ENCODE measurements at places on chromosomes 4 and X. TPM values are rescaled to one million over a fixed set of nuclear protein-coding genes. Genes with fewer than 3 reads are reported as not detected.

Gene TMEM129
- total RNA-seq = 12.1 TPM

Gene TCP11X1
- total RNA-seq = 0.10 TPM

Gene PPARGC1A
- total RNA-seq = 0.52 TPM

Gene GK
- 4.8 TPM for total RNA-seq

Gene PDE5A
- total RNA-seq = 16.4 TPM

Gene TEX13D
- total RNA-seq = not detected

Gene NOX1
- total RNA-seq = not detected

Gene DCAF8L2
- total RNA-seq = 0.10 TPM

Gene SASH3
- 132 TPM for total RNA-seq

Gene EDA2R
- 0.10 TPM for total RNA-seq
